ENCODE measurements at places on chromosomes 2 and 18.

GRCh38 chr2:23384551-23385343 is at the start of gene KLHL29:
Gene KLHL29, plus strand, starts transcription at chr2:23385179. Its CDS starts 177,018 bp downstream, at chr2:23562197.
- DNase-seq, result peak; percentile 54

- DNase-seq, result no peak
Measured at GRCh38 chr2:72157871-72158771, 10.5 kb upstream of the CYP26B1 start.

- DNase-seq, result no peak
Measured at GRCh38 chr2:128280158-128280871, 38.4 kb downstream of the HS6ST1 start.

GRCh38 chr2:69104261-69104660 is 91.3 kb downstream of the ANTXR1 start:
- DNase-seq, result no peak

- DNase-seq, result peak; percentile 29
Measured at GRCh38 chr2:203328760-203329540, 756 bp downstream of the ABI2 start.

DNA sequence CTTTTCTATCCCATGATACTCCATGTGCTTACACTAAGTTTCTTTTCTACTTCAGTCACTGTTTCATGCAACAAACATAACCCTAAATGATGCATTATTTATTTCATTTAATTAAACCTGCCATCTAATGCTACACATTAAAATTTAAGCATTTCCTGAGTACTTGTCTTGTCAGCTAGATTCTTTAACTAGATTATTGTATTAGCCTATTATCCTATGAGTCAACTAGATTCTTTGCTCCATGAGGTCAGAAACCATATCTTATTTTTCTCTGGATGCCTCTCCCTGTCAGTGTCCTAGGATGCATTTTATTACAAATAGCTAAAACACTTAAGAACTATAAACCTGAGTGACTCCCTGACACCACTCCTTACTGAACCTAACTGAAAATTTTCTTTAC is 652.4 kb downstream of the SLC4A3 start:
- DNase-seq, result no peak

DNA sequence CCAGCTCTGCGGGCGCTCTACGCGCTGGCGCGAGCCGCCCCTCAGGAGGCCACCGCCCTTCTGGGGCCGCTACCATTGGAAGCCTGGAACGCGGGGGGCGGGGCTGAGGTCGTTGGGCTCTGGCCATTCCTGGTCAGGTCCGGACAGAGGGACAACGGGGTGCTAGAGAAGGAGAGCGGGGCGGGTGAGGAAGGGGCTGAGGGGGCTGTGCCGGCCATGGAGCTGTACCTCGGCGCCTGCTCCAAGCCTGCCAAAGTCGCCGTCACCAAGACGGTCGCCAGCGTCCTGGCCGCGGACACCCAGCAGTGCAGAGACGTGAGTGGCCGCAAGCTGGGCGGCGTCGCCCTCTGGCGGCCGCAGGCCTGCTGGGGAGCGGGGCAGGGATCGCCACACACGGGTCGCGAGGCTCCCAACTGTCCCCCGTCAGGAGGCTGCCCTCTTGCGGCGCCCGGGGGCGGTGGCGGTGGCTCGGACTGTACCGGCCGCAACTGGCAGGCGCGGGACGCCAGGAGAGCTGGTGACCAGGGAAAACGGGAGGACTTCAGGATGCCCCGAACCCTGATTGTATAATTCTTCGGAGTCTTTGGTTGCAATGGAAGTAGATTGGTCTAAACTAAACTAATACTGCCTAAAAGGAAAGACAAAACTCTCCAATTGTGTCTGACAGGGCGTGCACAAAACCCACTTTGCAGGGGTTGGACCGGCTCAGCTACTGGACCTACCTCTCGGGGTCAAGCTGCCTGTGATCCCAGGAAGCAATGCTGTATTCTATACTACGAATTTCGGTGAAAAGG is at the start of gene FSIP2:
Gene FSIP2, plus strand, starts transcription at position 126 of the 794 bp plus-strand sequence. Its CDS starts 91 bp downstream, at position 217.
- no peak for DNase-seq

DNA sequence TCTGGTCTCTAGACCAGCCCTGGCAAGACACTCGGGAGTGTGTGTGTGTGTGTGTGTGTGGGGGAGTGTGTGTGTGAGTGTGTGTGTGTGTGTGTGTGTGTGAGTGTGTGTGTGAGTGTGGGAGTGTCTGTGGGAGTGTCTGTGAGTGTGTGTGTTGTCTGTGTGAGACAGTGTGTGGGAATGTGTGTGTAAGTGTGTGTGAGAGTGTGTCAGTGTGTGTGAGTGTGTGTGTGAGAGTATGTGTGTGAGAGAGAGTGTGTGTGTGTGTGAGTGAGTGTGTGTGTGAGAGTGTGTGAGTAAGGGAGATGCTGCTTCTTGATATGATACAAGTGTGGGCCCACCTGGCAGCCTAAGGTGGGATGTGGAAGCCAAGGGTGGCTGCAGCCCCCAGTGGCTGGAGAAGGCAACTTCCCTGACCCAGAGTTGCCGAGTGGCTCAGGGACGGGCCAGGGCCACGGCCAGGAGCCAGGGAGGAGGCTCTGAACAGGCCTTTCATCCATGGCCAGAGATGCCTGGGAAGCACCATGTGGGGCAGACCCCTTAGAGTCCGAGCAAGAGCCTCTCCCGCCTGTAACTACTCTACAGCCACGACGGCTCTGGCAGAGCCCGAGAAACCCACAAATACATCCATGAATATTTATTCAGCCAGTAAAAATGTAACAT is 159.3 kb upstream of the MYCN start:
- DNase-seq, result no peak

- no peak for DNase-seq
Measured at GRCh38 chr2:64145714-64146113, 1.5 kb upstream of the PELI1 start.

GRCh38 chr2:17593841-17594491 is 53.5 kb downstream of the VSNL1 start:
- no peak for DNase-seq

All from stimulated activated CD8-positive, alpha-beta memory T cell treated with anti-CD3 and anti-CD28 coated beads, Interleukin-4, amount 100 ng/mL, for 24 hours (primary cell).